ENCODE measurements at places on chromosomes 5 and 9.

DNA sequence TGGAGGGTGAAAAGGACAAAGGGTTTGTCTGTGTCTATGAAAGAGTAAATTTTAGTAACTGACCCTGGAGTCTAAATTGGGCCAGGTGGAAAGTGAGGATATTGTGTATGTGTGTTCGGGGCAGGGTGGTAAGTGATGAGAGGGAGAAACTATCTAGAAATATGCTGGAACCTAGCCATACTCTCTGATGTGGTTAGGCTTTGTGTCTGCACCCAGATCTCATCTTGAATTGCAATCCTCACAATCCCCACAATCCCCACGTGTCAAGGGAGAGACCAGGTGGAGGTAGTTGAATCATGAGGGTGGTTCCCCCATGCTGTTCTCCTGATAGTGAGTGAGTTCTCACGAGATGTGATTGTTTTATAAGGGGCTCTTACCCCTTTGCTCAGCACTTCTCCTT is 60.6 kb downstream of the COMMD10 start:
- DNase-seq: peak; percentile 4

GRCh38 chr5:145863003-145863402 is 9.8 kb downstream of the GRXCR2 start:
- no peak for DNase-seq

GRCh38 chr9:131238402-131239021 is 37.8 kb downstream of the FAM78A start:
- no peak for DNase-seq

DNA sequence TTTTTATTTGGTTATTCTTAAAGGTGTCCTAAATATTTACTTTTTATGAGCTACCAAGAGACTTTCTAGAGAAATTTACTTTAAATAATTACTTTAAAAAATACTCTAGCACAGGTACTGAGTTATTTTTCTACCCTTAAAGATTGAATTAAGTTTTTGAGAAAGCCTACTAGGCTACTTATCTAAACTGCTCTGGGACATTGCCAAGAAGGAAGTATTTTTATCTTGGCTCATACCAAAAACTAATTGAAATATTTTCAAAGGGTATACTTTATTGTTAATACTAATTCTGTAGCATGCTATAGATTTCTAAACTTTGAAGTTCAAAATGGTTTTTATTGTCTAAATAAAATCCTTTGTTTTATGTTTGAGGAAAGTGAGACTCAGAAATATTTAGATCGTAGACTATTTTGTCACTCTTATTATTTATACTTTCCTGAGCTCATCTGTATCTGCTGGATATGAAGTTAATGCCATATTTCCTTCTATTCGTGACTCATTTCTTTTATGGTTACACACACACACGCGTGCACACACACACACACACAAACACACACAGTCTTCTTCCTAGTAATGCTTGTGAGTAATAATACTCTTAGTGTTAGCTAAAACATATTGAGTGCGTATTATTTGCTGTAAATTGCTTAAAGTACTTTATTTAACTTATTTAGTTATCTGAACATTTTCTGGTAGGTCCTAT is 89.5 kb downstream of the MAN2A1 start:
- DNase-seq: no peak

GRCh38 chr5:138653502-138653901 is 78.3 kb upstream of the HSPA9 start:
- DNase-seq: no peak

- DNase-seq: no peak
These were observed 66.0 kb downstream of the PSMB7 start for GRCh38 chr9:124349267-124349666.

DNA sequence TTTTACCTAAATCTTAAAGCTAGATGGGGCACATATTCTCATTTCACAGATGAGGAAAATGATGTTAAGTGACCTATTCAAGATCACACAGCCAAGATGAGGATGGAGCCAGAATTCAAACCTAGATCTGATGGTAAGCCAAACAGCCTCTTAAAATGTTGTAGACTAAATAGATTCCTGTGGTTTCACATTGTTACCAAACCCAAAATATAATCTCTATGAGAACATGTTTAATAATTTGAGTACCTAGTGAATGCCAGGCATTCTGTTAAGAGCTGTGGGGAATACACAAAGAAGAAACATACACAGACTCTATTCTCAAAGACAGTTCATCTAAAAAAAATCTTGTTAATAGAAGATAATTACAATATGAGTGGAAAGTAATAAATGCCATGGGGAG is 25.2 kb downstream of the HOMER1 start:
- no peak for DNase-seq

DNA sequence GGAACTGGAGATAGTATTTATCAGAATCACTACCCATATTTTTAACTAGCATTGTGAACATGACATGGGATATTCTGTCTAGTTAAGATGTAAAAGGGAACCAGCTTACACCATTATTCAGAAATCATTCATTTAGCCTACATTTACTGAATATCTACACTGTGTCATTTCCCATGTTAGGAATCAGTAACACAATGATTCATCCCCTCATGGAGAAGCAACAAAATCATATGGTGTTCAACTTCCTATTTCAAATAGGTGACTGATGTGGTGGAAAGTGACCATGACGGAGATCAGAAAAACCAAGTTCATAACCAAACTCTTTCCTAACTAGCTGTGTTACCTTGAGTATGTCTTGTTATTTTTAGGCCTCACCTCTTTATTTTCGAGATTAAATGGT is 550.0 kb upstream of the TUSC1 start:
- DNase-seq: no peak

DNA sequence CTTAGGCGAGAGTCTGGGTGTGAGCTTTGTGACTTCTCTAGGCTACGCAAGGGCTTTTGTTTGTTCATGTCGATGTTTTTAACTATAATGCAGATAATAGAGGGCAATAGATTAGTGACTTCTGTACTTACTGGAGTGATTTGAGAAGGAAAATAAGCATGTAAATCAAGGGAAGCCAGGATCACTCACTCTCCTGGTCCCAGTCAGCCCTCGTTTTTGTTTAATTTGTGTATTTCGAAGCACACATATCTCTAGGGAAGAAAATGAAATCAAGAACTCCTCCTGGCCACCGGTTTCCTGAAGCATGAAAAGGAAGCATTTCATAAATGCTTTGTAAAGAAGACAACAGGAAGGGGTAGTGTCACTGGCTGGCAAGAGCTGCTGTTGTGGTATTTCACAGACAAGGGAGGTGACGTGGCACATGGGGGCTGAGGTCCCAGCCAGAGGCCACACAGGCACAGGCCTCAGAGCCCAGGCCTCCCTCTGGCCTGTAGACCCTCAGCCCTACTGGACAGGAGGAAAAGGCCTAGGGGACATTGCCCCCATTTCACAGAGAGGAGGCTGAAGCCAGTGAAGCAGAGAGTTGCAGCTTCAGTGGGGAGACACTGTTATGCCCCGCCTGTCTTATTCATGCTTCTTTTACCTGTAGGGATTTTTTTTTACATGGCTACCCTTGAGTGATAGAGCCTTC is 34.1 kb downstream of the IRF1 start:
- peak; percentile 76 for DNase-seq

DNA sequence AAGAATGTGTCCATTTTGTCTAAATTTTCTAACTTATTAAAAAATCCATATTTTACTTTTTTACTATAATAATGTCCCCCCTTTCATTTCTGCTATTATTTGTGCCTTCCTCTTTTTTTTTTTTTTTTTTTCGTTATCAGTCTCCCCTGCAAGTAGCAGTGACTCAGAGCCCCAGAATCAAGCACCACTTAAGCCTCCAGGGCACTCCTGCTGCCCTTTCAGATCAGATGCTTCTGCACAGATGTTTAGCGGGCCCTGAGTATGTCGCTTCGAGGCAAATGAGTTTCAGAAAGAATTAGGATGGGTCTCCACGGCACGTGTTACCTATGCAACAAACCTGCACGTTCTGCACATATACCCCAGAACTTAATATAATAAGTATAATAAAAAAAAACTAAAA is 11.7 kb downstream of the MED7 start:
- no peak for DNase-seq

GRCh38 chr9:110110154-110110553 is 97.8 kb downstream of the C9orf152 start:
- DNase-seq: no peak

DNA sequence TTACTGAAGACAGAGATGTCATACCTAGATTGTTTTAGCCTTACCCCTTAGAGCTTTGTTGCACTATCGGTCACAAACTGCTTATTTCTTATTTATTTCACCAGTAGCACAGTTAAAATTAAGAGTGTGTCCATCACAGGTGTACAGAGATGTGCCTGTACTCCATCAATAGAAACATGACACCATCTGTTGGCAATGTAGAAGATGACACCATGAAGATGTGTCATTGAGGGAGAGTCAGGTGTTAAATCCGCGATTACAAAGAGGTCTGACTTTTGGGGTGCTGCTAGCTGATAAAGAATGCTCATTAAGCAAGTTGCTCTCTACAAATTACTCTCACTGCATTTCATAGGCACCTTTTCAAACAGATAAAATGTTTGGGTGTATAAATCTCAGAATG is 164.4 kb downstream of the SMARCA2 start:
- peak; percentile 2 for DNase-seq

DNA sequence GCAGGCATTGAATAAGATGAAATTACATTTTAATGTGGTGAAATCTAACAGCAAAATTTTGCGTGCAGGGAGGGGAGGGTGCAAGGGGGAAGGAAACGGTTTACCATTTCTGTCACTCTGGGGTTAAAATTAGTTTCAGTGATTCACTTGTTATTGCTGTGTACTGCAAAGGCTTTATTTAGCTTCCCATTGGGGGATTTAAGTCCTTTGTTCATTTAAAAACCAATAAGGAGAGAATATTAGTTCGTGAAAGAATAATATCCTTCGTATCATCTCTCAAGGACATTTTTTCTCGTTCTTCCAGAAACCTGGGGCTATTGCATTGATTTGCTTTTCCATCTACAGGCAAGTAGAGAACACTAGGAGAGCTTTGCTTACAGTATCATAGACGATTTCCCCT is 667.8 kb upstream of the RGMB start:
- DNase-seq: no peak

DNA sequence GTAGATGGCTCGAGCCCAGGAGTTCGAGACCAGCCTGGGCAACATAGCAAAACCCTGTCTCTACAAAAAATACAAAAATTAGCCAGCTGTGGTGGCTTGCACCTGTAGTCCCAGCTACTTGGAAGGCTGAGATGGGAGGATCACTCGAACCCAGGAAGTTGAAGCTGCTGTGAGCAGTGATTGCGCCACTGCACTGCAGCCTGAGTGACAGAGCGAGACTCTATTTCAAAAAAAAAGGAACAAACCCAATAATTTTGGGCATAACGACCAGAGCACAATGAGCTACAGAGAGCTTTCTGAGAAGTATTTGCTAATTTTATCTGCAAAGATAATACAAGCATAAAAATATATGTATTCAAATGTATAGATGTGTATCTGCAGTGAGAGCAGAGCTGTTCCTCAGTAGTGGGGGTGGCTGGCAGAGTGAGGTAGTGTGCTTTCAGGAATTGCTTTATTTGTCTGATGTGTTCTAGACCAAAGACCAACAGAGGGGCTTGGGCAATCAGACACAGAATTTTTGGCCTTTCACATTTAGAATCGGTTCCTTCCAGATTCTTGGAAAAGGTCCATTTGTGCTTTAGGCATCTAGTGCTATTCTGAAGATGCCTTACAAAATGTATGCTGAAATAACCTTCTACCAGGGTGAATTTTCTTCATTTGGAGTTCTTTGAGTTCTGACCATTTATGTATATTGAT is 5.2 kb downstream of the DOCK8 start:
- no peak for DNase-seq

GRCh38 chr5:142206801-142207200 is 98.2 kb downstream of the NDFIP1 start:
- DNase-seq: no peak

DNA sequence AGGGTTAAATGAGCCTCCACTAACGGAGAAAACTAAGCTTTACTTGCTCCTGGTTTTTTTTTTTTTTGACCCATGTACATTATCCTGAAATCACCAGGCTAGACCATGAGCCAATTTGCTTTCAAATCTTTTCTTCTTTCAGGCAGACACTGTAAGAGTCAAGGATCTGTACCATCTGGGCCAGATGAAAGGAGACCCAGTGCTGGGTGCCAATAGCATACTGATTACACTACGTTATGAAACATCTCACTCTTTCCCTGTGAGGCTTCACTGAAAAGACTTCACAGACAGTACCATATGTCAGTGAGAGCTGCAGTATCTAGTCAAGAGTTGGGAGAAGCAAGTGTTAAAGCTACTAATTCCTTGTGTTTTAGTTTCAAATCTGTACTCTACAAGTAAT is 161.2 kb upstream of the PTPRD start:
- DNase-seq: no peak

- DNase-seq: no peak
These were observed 175.9 kb downstream of the CEMIP2 start for GRCh38 chr9:71592400-71592799.

DNA sequence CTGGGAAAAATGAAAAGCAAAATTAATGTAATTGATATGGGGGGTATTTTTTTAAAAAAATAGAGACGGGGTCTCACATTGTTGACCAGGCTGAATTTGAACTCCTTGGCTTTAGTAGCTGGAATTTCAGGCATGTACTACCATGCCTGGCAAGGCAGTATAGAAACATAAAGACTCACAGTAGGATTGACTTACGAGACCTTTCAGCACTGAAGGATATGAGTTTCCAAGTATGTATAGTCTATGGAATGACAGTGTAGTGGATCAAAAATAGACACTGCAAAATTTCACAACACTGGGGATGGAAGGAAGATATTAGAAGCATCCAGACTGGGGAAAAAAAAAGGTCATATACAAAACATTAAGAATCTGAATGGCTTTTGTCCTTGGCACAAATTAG is 6.8 kb downstream of the DCP2 start:
- no peak for DNase-seq

GRCh38 chr5:119864286-119864685 is 234.9 kb downstream of the FAM170A start:
- no peak for DNase-seq

- no peak for DNase-seq
These were observed 24.9 kb downstream of the SNX24 start for GRCh38 chr5:122870219-122870856.

DNA sequence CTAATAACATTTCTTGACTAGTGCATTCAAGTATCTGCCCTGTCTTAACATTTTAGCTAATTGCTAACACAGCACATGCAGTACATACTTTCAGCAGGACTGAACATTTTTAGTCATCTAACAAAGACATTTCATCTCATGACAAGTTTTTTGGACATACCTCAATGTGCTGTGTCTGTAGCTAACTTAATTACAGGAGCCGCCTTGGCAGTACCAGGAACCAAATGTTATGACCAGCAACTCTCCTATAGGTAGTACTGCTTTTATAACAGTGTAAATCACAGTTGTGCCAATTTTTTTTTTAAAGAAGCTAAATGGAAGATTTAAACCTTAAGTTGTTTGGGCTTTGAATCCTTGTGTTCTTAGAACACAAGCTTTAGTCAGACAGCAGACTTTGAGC is 99.4 kb upstream of the SAP30L start:
- no peak for DNase-seq

All from CD4-positive, alpha-beta T cell treated with Interleukin-15 for 4 hours (primary cell).